AG04450 (cell line): ENCODE measurements at places on chromosomes 2 and 18. TPM values are rescaled to one million over a fixed set of nuclear protein-coding genes. Genes with fewer than 3 reads are reported as not detected.

Gene COL3A1
- 1,314 and 1,396 TPM in 2 replicates for polyA plus RNA-seq

Gene NBAS
- polyA plus RNA-seq = 45.0 and 53.8 TPM in 2 replicates

Gene SH3RF3
- polyA plus RNA-seq = 5.7 and 7.0 TPM in 2 replicates

DNA sequence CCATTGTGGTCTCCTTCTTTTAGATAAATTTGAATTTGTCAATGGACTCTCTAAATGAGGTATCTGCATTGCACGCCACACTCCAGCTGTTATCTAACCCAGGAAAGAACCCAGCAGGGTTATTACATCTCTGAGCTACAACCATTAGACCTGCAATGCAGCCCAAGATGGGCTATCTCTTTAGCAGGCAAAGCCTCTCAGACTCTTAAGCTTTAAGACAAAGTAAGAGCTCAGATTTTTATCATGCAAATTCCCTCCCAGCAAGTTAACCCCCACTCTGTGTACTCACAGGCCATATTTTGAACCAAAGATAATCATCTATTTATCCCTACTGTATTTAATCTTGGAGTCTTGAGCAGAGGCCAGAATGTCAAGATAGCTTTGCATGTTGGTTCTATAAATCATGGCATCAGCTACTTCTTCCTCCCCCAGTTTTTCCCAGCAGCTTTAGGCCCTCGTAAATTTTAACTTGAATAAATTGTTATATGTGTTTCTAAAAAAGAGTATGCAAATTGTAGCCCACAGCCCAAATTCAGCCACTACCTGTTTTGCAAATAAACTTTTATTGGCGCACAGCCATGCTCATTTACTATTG is 273.7 kb upstream of the PKDCC start:
- DNase-seq = no peak

- DNase-seq = no peak
Observed at GRCh38 chr2:21924640-21925285, 801.0 kb downstream of the TDRD15 start.

DNA sequence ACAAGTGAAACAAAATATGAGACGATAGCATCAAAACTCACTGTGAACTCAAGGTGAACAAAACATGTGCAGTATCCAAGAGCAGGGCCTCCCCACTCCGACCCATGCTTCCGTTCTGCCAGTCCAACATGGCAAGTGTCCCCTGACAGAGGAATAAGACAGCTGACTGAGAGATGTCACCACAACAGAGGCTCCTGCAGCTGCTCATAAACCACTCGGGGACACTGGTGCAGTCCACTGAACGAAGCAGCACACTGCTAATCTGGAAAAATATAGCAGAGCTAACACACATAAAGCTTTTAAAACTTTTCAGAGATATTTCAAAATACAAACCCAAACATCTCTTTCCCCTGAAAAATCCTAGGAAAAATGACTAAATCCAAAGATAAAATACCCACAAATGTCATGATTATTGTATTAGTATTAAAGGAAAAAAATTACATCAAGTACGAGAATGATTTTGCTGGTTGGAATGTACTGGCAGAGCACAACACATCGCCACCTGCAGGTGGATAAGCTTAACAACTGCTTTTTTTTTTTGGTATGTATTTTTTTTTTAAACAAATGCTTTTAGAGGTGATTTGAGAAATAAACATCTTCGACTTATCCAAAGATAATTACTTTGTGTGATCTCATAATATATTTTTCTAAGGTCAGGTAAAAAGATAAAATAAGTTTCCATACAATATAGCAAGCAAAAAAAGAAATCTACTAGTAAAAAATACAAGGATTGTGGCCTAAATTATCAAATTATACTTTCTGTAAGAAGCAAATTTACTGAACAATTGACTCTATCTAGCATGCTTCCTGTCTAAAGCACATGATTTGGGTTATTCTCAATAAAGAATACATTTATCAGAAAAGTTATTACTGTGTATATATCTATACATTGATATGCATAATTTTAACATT is 18.6 kb downstream of the THADA start:
- DNase-seq = peak; percentile 32

GRCh38 chr2:61423714-61424113 is 47.2 kb downstream of the USP34 start:
- DNase-seq = no peak

GRCh38 chr18:24368749-24369148 is 28.9 kb downstream of the OSBPL1A start:
- DNase-seq = no peak

- DNase-seq = no peak
Observed at GRCh38 chr2:58051445-58051844, 4.8 kb downstream of the VRK2 start.

- no peak for DNase-seq
Observed at GRCh38 chr2:77314721-77315120, 207.5 kb downstream of the LRRTM4 start.

DNA sequence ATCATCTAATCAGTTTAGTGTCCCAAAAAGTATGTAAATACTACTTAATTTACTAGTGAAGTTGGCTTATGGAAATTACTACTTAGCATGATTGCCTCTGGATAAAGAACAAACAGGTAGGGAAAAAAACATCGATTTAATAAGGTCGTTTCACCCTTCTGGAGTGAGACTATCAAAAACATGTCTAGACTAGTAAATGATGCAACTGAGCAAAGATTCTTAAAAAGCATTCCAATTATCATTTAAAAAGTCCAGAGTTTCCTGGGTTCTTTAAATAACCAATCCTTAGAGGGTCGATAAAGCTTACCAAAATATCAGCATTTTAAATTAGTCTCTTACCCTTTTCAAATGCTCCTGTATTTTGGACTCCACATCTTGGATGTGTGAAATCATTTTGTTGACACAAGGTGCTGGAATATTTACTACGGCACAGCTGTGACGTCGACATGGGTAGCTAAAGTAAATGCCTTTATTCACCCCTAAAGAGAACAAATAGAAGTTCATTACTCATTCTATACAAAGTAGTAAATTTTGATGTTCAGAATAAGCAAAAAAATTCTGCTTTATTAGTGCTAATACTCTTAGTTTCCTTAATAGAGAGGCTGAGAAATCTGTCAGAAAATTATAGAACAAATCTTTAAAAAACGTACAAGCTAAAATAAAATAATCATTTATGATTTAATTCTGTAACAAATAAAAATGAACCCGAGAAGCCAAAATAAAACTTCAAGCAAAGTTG is 70.6 kb downstream of the CCDC178 start:
- no peak for DNase-seq
